ENCODE measurements at places on chromosomes 13 and 19. TPM values are rescaled to one million over a fixed set of nuclear protein-coding genes. Genes with fewer than 3 reads are reported as not detected.

- no peak for DNase-seq
Measured at GRCh38 chr19:50214699-50215543, 11.5 kb downstream of the MYH14 start.

GRCh38 chr19:50639121-50640112 is at the start of gene SYT3:
Gene SYT3, minus strand, starts transcription at chr19:50639881. Its CDS starts 2,470 bp downstream, at chr19:50637411.
- DNase-seq = no peak

- no peak for DNase-seq
Measured at GRCh38 chr13:48686636-48687210, 33.0 kb downstream of the CYSLTR2 start.

DNA sequence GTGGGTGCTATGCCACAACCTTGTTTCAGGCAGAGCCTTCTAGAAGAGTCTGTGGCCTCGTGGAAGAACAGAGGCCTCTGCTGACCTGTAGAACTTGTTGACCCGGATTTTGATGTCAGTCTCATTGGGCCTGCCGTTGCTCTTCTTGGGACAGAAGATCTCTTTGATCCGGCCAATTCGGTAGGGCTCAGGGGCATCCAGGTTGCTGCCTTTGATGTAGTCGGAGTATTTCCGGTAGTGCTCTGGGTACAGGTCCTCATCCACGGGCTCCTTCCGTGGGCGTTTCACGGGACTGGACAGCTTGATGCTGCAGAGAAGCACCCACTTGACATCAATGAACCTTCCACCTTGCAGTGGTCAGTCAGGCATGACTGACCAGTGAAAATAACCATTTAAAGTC is 24.0 kb upstream of the EIF3G start:
- peak; percentile 13 for DNase-seq

- DNase-seq = no peak
Measured at GRCh38 chr19:51194527-51195315, 30.2 kb upstream of the CD33 start.

GRCh38 chr13:24899601-24900000 is 135.6 kb downstream of the RNF17 start:
- DNase-seq = no peak

DNA sequence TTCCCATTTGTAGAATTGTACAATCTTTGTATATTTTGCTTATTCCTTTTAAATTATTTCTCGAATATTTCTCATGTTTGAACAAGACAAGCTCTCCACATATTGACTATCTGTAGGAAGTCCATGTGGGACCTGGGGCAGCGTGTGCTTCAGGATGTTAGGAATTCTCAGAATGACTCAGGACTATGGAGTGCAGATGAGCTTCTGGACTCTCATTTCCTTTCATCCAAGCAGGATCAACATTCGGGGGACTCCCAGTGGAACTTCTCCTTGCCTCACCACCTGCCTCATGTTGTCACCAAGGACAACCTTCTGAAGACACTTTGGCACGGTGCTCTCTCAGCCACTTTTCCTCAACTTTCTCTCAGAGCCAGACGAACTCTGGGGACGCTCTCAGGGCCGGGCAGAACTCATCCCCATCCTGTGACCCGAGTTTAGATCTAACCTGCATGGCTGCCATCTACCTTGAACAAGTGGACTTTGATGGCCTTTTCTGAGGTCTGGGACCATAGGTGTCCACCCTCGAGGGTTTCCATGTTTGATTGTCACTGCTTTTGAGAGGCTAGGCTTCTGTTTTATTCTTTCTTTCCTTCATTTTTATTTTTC is 441.7 kb downstream of the IRS2 start:
- no peak for DNase-seq

DNA sequence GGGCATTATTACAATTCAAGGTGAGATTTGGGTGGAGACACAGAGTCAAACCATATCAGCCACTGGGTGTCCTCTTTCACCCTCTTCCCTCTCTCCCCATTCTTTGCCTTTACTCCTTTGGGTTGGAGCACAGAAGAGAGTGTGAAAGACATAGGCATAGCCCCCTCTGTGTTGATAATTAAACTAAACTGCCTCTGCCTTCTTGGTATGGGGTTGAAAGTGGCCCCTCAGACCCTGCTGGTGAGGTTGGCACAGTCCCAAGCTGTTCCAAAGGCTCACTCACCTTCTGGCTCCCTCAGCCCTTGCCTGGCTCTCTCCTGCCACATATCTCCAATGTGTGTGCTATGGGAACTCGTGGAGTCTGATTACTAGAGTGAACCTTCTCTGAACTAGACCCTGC is 210.6 kb upstream of the RXFP2 start:
- no peak for DNase-seq

DNA sequence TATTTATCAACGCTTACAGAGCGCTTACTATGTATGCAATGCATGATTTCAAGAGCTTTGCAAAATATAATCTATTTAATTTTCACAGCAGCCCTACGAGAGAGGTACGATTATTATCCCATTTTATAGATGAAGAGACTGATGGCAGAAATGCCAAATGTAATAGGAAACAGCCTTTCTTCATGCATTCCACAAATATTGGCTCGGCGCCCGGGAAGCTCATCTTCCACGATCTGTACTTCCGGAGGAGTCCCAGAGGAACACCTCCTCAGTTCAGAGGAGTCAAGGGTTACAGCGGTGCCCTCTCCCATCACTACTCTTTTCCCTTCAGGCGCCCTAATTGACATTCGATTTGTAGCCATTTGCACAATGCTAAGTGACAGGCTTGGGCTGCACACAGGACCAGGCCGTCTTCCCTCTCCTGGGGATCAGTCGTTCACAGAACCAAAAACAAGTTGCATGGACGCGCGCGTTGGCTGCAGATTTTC is 1.1 kb upstream of the ARHGAP35 start:
- no peak for DNase-seq

DNA sequence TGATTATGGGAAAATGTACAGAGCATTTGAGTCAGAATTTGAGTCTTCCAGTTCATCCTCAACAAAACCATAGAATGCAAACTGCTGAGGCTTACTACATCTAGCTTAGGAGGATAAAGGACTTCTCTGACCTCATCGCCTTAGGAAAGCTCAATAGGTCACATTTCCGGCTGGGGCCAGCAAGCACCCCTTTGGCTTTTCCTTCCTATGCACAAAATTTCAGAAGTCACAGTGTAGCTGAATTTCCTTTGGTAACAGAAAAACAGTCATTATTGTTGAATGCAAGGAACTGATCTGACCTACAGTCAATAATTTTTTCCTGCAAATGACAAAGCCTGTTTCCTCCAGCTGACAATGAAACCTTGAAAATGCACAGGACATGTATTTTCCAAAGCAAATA is 32.8 kb upstream of the LRCH1 start:
- no peak for DNase-seq

DNA sequence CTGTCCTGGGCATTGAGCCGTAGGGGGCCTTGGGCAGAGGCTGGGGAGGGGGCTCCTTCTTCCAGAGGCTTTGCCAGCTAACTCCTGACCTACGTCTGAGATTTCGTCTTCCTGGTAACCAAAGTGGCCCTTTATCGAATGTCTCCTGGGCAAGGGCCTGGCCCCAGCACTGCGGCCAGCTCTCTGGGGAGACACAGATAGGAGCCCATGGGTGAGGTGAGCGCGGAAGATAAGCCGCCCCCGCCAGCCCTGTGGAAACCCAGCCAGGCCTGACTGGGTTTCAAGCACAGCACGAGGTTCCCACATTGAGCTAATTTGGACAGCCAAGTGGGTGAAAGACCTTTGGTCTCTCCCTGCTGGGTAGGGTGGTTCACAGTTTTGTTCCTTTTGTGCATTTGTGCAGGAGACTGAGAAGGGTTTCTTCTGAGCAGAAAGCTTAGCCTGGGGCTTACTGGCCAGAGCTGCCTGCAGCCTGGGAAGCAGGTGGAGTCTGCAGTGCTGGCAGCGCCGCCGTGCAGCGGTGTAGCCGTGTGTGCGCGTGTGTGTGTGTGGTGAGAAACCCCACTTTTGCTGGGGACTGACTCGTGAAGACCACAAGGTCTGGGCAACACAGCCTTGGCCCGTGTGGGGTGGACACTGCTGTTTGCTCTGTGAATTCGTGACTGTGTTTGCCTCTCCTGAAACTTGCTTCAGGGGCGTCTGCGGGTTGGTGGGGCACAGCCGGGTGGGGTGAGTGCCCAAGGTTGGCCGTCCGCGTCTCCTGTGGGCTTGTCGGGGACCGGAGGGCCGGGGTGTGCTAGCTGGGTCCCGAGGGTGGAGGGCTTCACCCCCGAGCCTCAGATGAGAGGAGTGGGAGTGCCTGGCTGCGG is 2.5 kb downstream of the BSG start:
- no peak for DNase-seq

DNA sequence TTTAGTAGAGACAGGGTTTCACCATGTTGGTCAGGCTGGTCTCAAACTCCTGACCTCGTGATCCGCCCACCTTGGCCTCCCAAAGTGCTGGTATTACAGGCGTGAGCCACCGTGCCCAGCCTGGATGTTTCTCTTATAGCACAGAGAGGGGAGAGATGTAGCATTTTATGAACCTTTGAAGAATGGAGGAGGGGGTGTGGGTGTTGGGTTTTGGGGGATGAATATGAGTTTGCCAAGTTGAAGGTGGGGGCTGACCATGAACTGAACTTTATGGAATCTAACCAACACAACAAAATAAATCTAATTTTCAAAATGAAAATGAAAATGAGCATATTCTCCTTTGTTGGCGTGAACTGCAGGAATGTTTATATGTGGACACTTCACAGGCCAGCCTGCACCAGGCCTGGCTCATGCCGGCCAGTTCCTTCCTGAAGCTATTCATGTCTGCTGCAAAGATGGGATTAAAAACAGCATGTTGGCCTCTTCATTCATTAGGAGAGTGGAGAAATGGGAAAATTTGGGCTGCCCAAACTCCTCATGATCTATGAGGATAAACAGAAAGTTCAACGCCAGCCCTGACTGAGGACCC is 39.5 kb upstream of the HOMER3 start:
- DNase-seq = no peak

DNA sequence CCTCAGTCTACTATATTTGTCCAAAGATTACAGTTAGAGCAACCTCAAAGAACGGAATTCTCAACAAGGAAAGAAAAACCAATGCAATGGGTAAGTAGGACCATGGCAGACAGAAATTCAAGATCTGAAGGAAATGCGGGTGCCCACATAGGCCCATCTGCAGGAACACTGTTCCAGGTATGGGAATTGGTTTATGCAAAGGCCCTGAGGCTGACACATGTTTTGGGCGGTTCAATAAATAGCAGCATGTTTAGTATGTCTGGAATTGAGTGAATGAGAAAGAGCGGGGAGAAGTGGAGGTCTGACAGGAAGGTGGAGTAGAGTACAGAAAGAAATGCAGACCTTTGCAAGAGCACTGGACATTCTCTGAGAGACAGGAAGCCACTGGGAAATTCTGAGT is 164.7 kb upstream of the KLF12 start:
- no peak for DNase-seq

DNA sequence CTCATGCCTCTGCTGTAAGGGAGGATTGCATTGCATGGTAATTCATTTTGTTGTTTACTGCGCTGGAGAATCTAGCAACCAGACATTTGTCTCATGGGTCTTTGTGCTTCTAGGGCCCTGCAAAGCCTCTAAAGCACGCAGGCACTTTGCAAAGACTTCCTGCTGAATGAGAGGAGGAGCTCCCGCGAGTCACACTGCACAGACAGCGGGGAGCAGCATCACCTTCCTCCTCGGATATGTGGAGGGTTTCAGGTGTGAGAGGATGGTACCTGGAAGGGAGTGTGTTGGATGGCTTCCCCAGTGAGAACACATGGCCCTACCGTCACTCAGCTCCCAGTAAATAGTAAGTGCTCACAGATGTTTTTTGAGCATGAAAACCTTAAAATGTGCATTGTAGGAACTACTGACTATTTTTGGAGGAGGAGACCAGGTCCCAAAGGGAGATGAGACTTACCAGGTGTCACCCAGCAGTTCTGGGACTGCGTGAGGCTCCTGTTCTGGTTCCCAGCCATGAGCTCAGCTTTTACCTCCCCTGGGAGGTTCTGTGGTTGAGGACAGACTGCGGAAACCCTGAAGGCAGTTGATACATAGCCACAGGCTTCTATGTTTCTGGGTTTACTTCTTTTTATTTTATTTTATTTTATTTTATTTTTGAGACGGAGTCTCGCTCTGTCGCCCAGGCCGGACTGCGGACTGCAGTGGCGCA is 278.0 kb downstream of the FGF9 start:
- no peak for DNase-seq

DNA sequence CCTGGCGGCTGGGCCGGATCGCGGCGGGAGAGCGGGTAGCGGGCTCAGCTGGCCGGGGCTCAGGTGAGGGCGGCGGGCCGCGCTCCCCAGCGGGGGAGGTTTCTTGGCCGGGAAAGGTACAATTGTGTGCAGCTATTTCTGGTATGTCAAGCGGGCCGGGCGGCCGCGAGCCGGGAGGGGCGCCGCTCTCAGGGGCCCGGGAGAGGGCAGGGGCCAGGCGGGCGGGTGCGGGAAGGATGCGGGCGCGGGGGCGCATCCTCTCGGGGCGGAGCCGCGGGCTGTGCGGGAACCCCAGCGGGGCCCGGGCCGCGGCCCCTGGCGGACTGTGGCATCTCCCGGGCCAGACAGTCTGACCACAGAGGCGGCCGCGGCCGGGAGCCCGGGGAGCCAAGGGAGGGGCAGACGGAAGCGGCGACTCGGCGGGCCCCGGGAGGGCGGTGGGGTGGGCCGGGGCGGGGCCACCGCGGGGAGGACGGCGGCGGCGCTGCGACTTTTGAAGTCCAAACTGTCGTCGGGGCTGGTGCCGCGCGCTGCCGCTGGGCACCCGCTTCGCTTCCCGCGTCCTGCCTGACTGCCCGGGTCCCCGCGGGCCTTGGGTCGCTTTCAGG is at the start of gene LMO7:
Gene LMO7 (plus strand): TSS at position 503 of the 608 bp plus-strand sequence. CDS start 328 bp downstream, outside the sequence.
- DNase-seq = no peak

DNA sequence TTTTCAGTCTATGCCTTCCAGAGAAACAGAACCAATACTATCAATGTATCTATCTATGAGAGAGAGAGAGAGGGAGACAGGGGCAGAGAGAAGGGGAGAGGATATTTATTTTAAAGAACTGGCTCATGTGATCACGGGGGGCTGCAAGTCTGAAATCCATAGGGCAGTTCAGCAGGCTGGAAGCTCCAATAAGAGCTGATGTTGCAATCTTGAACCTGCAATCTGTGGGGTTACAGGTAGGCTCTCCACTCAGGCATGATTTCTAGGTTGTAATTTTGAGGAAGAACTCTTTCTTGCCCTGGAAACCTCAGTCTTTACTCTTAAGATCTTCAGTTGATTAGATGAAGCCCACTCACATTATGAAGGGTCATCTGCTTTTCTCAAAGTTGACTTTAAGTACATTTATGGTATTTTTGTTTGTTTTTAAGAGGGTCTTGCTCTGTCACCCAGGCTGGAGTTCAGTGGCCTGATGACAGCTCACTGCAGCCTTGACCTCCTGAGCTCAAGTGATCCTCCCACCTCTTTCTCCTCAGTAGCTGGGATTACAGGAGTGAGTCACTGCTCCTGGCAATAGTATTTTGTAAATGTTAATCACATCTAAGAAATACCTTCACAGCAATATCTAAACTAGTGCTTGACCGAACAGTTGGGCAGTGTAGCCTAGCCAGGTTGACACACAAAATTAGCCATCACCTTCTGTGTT is 376.4 kb downstream of the FGF9 start:
- DNase-seq = no peak

Gene CEACAM7
- not detected for total RNA-seq

Gene KLHL1
- not detected for total RNA-seq

Gene RHPN2
- total RNA-seq = 1.4 TPM

Gene GMIP
- 111 TPM for total RNA-seq
